ENCODE measurements at places on chromosomes 12 and 14.
A peak's percentile ranks its signal among the peaks of the same experiment; 100 is the strongest.

- peak; percentile 30 for DNase-seq
Measured at GRCh38 chr14:35669782-35670181, 135.8 kb downstream of the INSM2 start.

DNA sequence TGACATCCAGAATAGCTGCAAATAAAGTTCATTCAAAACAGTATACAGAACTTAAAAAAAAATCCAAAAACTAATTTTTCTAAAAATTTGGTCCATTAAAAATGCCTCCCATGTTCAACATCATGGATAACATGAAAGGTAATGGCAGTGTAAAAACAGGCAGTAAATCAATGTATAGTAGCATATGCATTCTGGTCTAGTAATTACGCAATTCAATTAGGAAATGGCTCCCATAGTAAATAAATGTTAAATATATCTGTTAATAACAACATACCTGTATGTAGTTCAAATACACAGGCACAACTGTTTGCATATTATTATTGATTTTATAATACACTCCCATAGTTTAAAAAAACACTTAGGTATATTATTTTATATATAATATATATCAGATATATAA, 42.5 kb downstream of the SGPP1 start:
- no peak for DNase-seq

DNA sequence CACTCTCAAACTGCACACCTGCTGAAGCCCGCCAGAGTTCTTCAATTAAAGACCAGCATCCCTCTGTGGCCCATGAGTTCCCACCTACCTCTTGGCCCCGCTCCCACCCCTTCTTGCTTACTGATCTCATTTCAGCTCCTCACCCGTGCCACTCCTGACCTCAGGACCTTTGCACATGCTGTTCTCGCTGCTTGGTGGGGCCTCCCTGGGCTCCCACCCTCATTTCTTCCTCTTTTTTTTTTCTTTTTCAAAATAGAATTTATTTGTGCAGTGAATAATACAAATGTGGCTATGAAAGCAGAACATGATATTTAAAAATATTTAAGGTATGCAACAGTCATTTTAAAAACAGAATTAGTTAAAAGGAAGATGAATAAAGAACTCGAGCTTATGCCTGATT, 8.5 kb upstream of the SERPINA9 start:
- DNase-seq: no peak

GRCh38 chr14:97442363-97442762, 645.2 kb downstream of the VRK1 start:
- DNase-seq: no peak

- DNase-seq: no peak
Measured at GRCh38 chr12:70559390-70559789, 77.8 kb downstream of the PTPRB start.

GRCh38 chr14:81384900-81385299, 15.2 kb downstream of the STON2 start:
- peak; percentile 51 for DNase-seq

- no peak for DNase-seq
Measured at GRCh38 chr12:132765361-132765760, 3.7 kb upstream of the ANKLE2 start.

GRCh38 chr14:45673420-45673819, 420.4 kb upstream of the MIS18BP1 start:
- no peak for DNase-seq

GRCh38 chr12:2183556-2184541, 131.1 kb downstream of the CACNA1C start:
- DNase-seq: peak; percentile 86

DNA sequence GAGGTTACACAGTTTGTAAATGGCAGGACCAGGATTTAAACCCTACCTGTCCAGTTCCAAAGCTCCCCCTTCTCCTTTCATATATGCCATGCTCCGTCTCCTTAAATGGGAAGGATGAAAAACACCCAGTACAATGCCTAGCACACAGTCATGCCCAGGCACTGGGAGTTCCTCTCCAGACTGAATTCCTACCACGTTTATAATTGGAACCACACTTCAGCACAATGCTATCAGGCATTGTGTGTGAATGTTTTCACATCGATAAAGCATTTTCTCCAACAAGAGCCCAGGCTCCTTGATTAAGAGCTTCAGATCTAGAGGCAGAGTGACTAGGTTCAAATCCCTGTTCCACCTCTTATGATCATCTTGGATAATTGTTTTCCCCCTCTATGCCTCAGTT, 2.7 kb upstream of the NUAK1 start:
- no peak for DNase-seq

GRCh38 chr14:52015411-52016030, 26.2 kb downstream of the RTRAF start:
- no peak for DNase-seq

- peak; percentile 65 for DNase-seq
Measured at GRCh38 chr12:117025481-117026151, 73.6 kb downstream of the TESC start.

DNA sequence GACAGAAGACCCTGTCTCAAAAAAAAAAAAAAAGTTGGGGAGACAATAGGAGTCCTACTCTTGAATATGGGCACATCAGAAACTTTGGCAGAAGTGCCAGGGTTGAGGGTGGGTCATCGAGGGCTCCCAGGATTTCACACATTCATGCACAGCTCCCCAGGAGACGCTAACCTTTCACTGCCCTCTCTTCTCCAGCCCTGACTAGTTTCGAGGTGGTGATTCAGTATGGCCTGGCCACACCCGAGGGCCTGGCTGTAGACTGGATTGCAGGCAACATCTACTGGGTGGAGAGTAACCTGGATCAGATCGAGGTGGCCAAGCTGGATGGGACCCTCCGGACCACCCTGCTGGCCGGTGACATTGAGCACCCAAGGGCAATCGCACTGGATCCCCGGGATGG, 29.4 kb upstream of the LRP1-AS start:
- peak; percentile 56 for DNase-seq

DNA sequence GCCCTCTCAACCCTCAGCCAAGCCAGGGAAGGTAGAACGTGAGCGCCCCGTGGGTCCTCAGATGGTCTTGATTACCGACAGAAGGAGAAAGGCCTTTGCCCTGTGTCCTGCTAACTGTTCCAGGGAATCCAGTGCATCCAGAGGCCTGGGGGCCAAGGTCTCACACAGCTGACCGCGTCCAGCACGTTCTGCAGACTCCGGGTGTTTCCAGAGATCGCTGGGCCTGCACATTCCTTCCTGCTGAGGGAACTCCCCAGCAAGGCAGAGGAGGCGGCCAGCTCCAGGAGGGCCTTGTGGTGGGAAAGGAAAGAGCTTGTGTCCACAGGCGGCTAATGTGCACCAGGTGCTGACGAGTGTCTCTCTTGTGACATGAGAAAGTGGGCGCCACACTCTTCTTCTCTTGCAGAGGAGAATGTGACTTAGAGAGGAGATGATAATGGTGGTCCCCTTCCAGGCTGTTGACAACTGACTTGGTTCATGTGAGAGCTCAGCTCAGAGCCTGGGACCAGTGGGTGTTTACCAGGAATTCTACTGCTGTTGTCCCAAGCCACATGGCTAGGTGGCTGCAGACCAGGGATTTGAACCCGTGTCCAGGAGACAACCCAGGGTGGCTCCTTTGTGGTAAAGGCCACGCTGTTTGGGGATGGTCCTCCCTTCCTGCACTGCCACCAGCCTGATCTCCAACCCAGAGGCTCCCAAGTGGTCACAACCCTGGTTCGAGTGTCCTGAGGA, 46.8 kb upstream of the DLK1 start:
- DNase-seq: peak; percentile 86

DNA sequence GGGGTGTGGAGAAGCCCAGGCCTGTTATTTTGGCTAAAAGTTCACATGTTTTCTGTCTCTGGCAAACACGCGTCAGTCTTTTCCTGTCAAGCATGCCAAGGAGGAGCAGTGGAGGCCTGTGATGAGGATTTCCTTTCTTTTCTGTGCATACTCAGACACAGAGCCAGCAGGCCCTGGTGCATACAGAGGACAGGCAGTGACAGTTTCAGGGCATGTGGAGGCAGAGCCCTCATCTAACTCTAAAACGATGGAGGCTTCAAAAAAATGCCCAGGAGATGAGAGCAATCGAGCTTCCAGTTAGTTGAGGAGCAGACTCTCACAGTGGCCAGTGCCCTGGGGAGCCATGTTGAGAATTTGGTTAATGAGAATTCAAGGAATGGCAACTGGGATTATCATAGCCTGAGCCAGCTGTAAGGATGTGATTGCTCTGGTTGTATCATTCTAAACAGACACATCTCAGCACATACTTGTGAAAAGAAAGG, 66.5 kb downstream of the TRAFD1 start:
- DNase-seq: no peak

GRCh38 chr14:26896447-26896846, 298.6 kb upstream of the NOVA1 start:
- peak; percentile 94 for DNase-seq

GRCh38 chr14:51716610-51717009, 64.9 kb downstream of the FRMD6 start:
- DNase-seq: peak; percentile 34

Data from fibroblast of mammary gland (primary cell).